NCI-H1105 treated with DMSO at 0.1 percent for 48 hours (cell line): ENCODE measurements at places on chromosomes 11 and 22.

DNA sequence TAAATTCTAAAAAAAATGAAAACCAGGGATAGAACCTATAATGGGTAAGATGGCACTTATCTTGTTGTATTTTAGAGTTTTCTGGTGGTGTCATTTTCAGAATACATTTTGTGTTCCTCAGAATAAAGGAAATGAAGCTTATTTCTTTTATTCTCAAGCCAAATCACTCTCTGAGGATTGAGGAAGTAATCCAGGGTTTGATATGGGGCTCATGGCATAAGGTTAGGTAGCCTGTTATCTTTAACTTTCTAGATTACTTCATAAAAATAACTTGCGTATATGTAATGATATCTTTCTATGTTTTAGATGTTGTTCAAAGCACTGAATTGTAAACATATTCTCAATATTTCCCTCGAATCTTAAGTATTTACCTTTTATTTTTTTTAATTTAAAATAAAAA, 33.5 kb downstream of the PDE3B start:
- DNase-seq, result no peak

GRCh38 chr22:34960005-34960404, 106.0 kb upstream of the ISX start:
- DNase-seq, result no peak

DNA sequence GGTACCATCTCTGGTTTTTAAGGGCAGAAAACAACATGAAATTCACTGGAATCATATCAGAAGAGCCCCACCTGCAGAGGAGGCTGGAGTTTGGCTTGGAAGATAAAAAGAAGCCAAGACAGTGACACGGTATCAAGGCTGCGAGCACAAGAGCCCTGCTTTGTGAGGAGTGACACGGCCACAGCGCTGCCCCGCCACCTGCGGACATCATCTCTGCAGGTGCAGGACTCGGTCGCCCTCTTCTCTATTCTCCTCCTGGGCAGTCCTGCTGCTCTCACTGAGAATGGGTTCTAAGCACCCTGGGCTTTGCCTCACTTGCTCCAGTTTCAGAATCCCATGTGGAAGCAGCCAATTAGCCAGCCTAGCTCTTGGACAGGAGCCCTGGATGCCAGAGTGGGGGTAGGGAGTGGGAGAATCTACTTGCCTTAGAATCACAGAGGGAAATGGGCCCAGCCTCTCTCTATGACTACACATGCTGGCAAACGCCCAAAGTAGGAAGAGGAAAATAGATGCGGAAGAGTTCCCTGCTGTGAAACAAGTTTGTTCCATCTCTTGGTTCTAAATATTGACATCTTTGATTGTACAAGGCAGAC, 17.1 kb downstream of the APOL4 start:
- no peak for DNase-seq

- no peak for DNase-seq
Observed at GRCh38 chr11:12087075-12088004, 23.1 kb upstream of the MICAL2 start.
